Renal pelvis (tissue), 12 donors: ENCODE measurements at places on chromosomes 12 and 14. TPM values are rescaled to one million over a fixed set of nuclear protein-coding genes. Genes with fewer than 3 reads are reported as not detected.

DNA sequence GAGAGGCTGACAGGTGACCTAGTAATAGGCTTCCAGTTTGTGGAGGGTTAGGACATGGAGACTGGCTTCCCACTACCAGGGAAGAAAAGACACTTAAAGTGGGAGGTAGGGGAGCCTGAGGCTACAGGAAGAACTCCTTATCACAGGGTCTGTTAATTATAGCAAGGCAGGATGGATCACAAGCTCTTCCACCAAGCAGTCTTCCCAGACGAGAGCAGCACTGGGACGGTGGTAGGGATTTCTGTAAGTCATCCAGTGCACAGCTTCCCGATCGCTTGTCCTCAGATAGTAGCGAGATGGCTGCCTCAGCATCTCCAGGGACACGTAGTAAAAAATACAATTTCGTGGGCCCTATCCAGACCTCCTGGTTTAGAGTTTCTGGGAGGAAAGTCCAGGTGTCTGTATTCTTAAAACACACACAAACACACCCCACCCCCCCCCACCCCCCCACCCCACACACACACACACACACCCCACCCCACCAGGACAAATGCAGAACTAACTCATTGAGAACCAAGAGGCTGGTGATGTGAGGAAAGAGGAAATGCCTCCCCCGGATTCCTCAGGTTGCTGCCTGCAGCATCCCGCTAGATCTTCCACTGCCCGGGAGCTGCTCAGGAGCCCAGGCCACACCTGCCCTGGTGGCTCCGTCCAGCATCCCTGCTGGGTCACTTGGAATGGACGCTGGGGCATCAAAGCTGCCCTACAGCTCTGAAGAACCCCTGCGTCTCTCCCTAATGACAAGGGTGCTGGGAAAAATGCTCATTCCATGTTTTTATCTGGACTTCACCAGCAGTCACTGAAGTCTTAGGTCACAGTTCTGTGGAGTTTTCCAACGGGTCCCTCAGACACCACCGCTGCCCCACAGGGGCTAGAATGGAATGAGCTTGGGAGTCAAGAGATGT is 307.2 kb downstream of the CACNA1C start:
- DNase-seq, result no peak

- DNase-seq, result no peak
These were observed 329.1 kb upstream of the ATP2B1 start for GRCh38 chr12:90037740-90038139.

DNA sequence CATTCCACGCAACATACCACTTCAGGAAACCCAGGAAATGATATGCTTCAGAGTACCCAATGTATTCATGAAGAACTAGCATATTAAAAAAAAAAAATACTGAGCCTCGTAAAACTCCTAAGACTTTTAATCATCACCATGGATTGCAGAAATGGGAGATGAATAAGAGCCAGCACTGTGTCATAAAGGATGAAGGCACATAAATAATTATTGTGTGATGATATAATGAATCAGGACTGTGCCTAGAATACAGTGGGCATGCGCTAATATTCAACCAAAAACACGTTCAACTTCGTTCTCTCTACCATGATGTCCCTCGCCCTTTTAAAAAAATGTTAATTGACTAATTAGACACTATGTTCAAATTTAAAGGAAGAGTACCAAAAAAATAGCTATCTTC is 68.7 kb downstream of the CIT start:
- no peak for DNase-seq

DNA sequence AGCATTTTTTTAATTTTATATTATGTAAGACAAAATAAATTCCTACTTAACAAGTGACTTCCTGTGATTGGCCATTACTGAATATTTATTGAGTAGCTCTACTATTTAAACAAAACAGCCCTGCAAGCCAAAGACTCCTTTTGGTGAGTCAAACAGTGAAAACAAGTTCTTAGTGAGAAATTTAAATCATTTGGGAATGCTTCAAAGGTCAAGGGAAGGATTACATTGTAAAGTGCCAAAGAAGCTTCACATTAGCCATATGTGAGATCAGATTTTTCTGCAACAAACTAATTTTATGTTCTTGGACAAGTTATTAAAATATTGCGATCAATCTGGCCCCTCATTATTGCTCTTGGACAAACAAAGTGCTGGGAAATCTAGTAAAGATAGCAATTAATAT is 795.4 kb upstream of the MGAT4C start:
- no peak for DNase-seq

GRCh38 chr14:90116444-90116843 is 54.6 kb downstream of the KCNK13 start:
- DNase-seq, result no peak

TSHR gene
- 1.3 TPM for polyA plus RNA-seq

DNA sequence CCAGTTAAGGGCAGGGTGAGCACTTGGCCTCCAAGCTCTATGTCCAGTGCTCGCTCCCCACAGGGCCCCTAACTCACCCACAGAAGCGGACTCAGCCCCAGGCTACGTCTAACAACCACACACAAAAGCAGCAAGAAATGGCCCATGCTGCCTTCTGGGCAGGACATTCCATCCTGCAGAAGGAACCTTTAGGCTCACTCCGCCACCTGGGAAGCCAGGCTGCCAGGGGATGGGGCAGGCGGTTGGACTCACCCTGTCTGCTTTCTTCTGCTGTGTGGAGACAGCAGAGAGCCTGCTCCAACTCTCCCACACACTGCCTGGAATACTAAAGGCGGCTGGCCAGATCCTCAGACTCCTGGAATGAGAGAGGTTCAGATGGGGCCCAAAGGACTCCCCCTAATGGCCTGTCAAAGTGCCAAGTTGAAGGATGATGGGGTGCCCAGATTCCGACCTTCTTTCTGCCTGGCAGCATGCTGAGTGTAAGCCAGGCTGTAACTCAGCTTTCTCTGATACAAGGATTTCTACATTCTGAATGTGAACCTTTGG is 27.7 kb upstream of the BLTP3B start:
- DNase-seq, result no peak
